Tongue (tissue), 3 donors: ENCODE measurements at places on chromosomes 7 and 10. TPM values are rescaled to one million over a fixed set of nuclear protein-coding genes. Genes with fewer than 3 reads are reported as not detected.

The GPR37 gene
- 4.6 TPM for total RNA-seq

The LBX1 gene
- 5.6 TPM for total RNA-seq

The NANOS1 gene
- total RNA-seq: 4.6 TPM

The ZP3 gene
- total RNA-seq: 2.1 TPM

The PDSS1 gene
- total RNA-seq: 9.7 TPM

The SPDYE2 gene
- not detected for total RNA-seq

The NODAL gene
- total RNA-seq: 0.92 TPM

The C10orf90 gene
- 3.8 TPM for total RNA-seq

The TLX1 gene
- total RNA-seq: 1.3 TPM

The OR6V1 gene
- not detected for total RNA-seq

The ZPBP gene
- not detected for total RNA-seq

The COMMD3 gene
- total RNA-seq: 39.7 TPM

The GATAD1 gene
- total RNA-seq: 33.4 TPM

The ADCYAP1R1 gene
- 8.3 TPM for total RNA-seq

The SPDYE16 gene
- total RNA-seq: 0.72 TPM

The CHN2 gene
- 7.6 TPM for total RNA-seq

The HOXA1 gene
- total RNA-seq: not detected

The PDE6C gene
- total RNA-seq: not detected

The UNC5B gene
- 7.1 TPM for total RNA-seq

The IL2RA gene
- total RNA-seq: not detected

The PDE1C gene
- 9.9 TPM for total RNA-seq

The CTAGE4 gene
- total RNA-seq: 4.7 TPM

The NPC1L1 gene
- total RNA-seq: not detected

The SORBS1 gene
- 74.8 TPM for total RNA-seq

The CALML3 gene
- total RNA-seq: 9.4 TPM

The PNLIPRP1 gene
- total RNA-seq: 0.31 TPM

The LFNG gene
- 26.0 TPM for total RNA-seq

The TFR2 gene
- total RNA-seq: 1.3 TPM

The C10orf105 gene
- total RNA-seq: 0.10 TPM

The TRPV5 gene
- 0.21 TPM for total RNA-seq

The EEPD1 gene
- 16.5 TPM for total RNA-seq

The CPN1 gene
- not detected for total RNA-seq

The ENKUR gene
- total RNA-seq: 0.21 TPM

The NUTM2E gene
- 0.41 TPM for total RNA-seq

The FOXI2 gene
- total RNA-seq: not detected

The CLCN1 gene
- 3.1 TPM for total RNA-seq

The CTTNBP2 gene
- 13.1 TPM for total RNA-seq

The CROT gene
- total RNA-seq: 30.4 TPM

The RBP4 gene
- 2.8 TPM for total RNA-seq

The AZGP1 gene
- total RNA-seq: 51.0 TPM
